ENCODE measurements at places on chromosomes 1 and 21. TPM values are rescaled to one million over a fixed set of nuclear protein-coding genes. Genes with fewer than 3 reads are reported as not detected.
A peak's percentile ranks its signal among the peaks of the same experiment; 100 is the strongest.

The C1orf159 gene
- 48.4 TPM for total RNA-seq

The C1orf141 gene
- not detected for total RNA-seq

The AADACL4 gene
- total RNA-seq = not detected

The LY9 gene
- total RNA-seq = 0.34 TPM

DNA sequence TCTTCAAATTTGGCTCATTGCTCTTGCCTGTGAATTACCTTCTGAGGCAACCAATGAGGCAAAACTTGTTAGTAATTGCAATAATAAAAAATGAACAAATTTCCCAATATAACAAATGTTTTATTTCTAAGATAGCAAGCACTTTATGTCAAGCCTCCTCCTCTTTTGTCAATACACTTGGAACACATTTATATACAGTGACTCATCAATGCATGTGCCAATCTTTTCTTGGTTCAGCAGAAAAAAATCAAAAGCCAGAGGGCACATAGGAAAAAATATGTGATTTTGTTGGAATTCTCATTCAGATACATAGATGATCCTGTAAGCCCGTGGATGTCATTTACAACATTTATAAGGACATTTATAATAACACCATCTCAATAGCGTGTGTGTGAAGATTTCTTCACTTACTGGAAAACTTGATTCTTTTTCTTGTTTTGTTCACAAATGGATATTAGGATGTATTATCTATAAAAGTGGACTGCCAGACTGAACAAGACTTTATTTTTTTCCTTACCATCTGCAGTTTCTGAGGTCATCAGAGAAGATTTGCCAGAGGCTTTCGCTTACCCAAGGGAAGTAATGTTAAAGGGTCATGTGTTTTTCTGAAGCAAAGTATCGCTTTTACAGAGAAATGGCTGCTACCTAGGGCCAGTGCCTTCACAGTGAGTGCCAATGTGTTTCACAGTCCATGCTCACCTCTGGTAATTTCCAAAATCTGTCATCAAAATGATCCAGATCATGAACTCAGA is 645.7 kb upstream of the PTBP2 start:
- no peak for DNase-seq
- no peaks in the 10 kb centered on the region for H3K36me3 ChIP-seq
- no peak overlapping the region for H3K27ac ChIP-seq
- no peaks in the 10 kb centered on the region for H3K27me3 ChIP-seq
- H3K4me1 ChIP-seq = peaks cover 12% of the 10 kb centered on the region

DNA sequence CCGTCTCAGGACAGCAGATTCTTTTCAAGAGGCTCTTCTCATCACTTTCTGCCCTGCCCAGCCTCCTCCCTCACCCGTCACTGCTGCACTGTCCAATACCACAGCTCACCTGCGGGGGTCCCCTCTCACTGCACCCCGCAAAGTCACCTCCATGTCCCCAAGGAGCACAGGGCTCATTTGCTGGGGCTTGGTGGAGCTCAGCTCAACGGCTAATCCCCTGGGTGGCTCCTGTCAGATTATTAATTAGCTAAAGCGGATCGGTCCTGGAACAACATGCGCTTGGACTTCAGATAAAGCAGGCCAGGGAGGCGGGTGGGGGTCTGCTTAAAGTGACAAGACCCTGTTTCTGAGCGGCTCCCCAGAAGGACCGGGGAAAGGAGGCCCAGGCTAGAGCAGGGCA is 43.1 kb downstream of the CASZ1 start:
- no peak overlapping the region for H3K4me3 ChIP-seq
- peaks cover 34% of the 10 kb centered on the region for H3K4me1 ChIP-seq
- H3K27ac ChIP-seq = no peak overlapping the region
- no peak for DNase-seq
- H3K36me3 ChIP-seq = peaks cover 4% of the 10 kb centered on the region
- peaks cover 8% of the 10 kb centered on the region for H3K27me3 ChIP-seq

- H3K36me3 ChIP-seq = no peaks in the 10 kb centered on the region
- H3K27me3 ChIP-seq = no peaks in the 10 kb centered on the region
- DNase-seq = no peak
- H3K4me3 ChIP-seq = no peak overlapping the region
- peaks cover 44% of the 10 kb centered on the region for H3K4me1 ChIP-seq
These were observed 30.0 kb upstream of the MACF1 start for GRCh38 chr1:39174390-39175081.

DNA sequence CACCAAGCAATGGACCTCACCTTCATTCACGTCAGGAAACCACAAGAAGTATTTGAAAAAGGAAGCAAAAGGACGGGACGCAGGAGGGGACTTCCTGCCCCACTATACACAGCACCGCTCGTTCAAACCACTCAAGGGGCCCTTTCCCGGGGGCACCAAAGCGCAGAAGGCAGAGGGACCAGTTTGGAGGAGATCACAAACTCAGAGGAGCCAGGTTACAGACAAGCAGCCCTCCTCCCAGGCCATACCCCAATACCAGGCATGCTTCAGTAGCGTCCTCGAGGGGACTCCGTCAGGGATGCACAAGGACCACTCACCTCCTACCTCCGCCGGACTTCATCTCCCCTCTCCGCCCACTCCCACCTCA is 685 bp downstream of the CRTC2 start:
- H3K27me3 ChIP-seq = no peaks in the 10 kb centered on the region
- H3K27ac ChIP-seq = peak overlapping the region; percentile 92
- H3K36me3 ChIP-seq = peaks cover 38% of the 10 kb centered on the region
- H3K4me3 ChIP-seq = peak overlapping the region; percentile 96
- DNase-seq = no peak

DNA sequence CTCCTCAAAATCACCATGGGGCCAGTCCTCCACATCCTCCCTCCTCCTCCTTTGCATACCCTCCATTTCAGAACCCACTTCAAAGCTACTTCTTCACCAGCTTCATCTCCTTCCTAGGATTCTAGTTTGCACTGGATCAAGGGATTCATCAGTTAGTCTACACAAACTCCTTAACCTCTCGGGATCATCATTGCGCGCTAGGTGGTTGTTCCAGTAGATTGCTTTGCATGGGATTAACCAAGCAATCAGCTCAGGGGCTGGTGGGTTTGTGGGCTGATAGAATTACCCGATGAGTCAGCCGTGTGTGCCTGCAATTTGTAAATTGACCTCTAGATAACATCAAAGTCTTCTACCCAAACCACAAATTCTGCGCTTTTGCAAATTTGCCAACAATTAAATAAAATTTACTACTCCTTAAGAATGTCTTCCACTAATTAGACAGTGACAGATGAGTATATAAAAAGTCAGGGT is 7.7 kb downstream of the KANK4 start:
- H3K27me3 ChIP-seq = peaks cover 3% of the 10 kb centered on the region
- H3K4me1 ChIP-seq = peaks cover 4% of the 10 kb centered on the region
- no peak overlapping the region for H3K27ac ChIP-seq
- no peaks in the 10 kb centered on the region for H3K36me3 ChIP-seq

- no peaks in the 10 kb centered on the region for H3K27me3 ChIP-seq
- no peak overlapping the region for H3K4me3 ChIP-seq
- H3K4me1 ChIP-seq = peaks cover 8% of the 10 kb centered on the region
- peak; percentile 87 for DNase-seq
These were observed 3.6 kb downstream of the REN start for GRCh38 chr1:204162494-204163074.

GRCh38 chr1:54335755-54336108 is 70.5 kb downstream of the SSBP3 start:
- peak overlapping the region; percentile 80 for H3K27ac ChIP-seq
- H3K27me3 ChIP-seq = no peaks in the 10 kb centered on the region
- peak; percentile 75 for DNase-seq
- H3K4me3 ChIP-seq = peak overlapping the region; percentile 16

- H3K27me3 ChIP-seq = peaks cover 33% of the 10 kb centered on the region
- no peak for DNase-seq
- no peak overlapping the region for H3K4me3 ChIP-seq
- no peaks in the 10 kb centered on the region for H3K4me1 ChIP-seq
- H3K36me3 ChIP-seq = no peaks in the 10 kb centered on the region
These were observed 23.3 kb downstream of the EPHA10 start for GRCh38 chr1:37741662-37742061.

Data from suprapubic skin (tissue), 4 donors.